MG63 (cell line): ENCODE measurements at places on chromosomes 4 and X.

- DNase-seq = no peak
Measured at GRCh38 chr4:145183581-145183980, 3.2 kb upstream of the OTUD4 start.

- no peak for DNase-seq
Measured at GRCh38 chr4:109609431-109609830, 49.4 kb downstream of the MCUB start.

GRCh38 chr4:102598762-102599374 lies 97.7 kb downstream of the NFKB1 start:
- DNase-seq = no peak

GRCh38 chr4:88817740-88818139 lies 120.1 kb upstream of the NAP1L5 start:
- DNase-seq = no peak

GRCh38 chr4:61638591-61638990 lies 438.5 kb downstream of the ADGRL3 start:
- no peak for DNase-seq

DNA sequence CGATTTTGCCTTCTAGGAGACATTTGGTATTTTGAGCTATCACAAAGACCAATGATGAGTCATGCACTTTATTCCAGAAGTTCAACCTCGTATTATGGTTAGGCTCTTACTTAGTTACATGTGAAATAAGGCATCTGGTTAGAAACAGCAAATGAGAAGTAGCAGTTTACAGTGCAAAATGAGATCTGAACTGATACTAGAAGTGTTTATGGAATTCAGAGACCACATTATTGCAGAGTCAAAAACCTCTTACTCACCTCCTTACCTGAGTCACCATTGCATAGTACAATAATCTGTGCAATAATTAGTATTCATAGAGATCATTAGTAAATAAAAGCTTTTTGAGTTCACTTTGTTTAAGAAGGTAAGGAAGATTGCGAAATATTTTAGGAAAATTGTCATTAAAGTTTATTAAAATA lies 38.7 kb downstream of the SEC24B start:
- DNase-seq = no peak

GRCh38 chrX:43956034-43956433 lies 17.2 kb downstream of the NDP start:
- no peak for DNase-seq

GRCh38 chr4:74451214-74451661 lies 6.3 kb downstream of the AREG start:
- DNase-seq = no peak
